Stimulated activated CD4-positive, alpha-beta T cell treated with anti-CD3 and anti-CD28 coated beads, Interleukin-15, amount 100 ng/mL, for 1 hour (primary cell): ENCODE measurements at places on chromosomes 1 and 21.

DNA sequence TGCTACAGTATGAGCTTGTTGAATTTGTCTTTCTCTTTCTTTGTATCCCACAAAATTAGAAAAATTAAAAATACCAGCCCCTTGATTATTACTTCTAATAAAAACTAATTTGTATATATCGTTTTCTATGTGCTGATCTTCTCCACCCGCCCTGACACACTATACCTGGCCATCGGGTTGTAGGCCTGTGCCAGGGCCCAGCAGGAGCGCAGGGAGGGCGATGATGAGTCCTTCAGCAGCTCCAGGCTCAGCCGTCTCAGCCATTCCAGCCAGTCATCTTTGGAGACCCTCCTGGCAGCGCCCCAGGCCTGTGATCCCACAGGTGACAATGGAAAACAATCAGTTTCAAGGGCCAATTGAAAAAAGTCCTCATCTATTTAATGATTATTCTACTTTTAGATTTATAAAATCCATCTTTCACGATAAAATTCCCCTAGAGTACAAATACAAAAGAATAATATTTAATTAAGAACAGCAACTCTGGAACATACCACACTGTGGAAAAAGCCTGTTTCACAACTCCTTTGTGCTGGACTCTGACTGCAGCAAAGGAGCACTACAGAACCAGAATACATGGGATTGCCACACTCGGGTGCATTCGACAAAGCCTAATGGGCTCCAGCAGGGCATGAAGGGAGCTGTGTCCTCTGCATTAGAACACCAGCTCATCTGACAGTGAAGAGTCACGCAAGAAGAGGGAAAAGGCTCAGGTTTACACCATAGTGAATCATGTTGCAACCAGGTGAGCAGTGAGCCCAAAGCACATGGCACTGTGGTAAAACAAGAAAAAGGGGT is 15.4 kb downstream of the ANGPTL7 start:
- DNase-seq, result no peak

DNA sequence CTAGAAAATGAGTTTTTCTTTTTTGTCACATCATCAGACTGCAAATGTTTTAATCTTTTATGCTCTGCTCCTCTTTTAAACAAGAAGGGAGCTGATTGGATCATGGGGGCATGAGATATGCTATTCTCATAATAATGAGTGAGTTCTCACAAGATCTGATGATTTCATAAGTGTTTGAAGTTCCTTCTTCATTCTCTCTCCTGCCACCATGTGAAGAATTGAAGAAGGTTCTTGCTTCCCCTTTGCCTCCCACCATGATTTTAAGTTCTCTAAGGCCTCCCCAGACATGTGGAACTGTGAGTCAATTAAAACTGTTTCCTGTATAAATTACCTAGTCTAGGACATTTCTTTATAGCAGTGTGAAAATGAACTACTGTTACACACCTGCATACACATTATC is 218.2 kb downstream of the NRIP1 start:
- no peak for DNase-seq

DNA sequence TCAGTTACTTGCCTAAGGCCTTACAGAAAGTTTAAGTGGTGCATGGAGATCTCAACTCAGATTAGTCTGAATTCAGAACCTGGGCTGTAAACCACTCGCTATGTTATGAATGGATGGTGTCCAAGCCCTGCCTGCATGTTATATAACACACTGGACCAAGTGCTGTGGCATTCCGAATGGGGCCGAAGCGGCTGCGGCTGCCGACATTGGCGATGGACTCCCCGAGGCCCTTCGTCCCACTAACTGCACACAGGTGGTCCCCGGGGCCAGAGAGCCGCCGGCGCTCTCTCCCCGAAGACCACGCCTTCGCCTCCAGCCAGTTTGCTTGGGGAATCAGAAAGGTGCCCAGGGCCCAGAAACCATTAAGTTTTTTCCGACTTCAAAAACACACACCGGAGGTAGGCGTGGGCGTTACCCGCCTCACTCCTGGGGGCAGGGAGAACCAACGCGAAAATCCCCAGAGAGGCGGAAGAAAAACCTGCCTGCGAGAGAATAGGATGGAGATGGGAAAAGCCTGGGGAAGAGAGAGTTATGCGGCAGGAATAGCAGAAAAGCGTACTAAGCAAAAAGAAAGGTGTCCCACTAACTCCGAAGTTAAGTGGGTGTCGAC is 579 bp upstream of the TENT5C start:
- no peak for DNase-seq

DNA sequence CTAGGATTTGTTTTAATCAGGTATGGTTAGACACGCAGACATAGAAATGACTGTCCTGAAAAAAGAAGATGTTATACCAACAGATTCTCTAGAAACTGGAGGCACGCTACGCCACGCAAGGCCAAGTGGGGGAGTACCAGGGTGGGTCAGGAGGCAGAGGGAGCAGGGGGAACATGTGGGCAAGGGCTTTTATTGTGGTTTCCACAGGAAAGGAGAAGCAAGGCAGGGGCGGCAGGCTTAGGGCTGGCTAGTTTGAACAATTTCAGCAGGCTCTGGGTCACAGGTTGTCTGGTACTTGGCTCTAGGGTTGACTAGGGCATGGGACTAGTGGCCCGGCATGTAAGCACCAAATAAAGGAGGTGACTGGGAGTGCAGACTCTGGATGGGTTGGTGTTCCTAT is 7.2 kb downstream of the MTARC2 start:
- no peak for DNase-seq

- DNase-seq, result no peak
These were observed 6.2 kb downstream of the SIM2 start for GRCh38 chr21:36704958-36705678.

DNA sequence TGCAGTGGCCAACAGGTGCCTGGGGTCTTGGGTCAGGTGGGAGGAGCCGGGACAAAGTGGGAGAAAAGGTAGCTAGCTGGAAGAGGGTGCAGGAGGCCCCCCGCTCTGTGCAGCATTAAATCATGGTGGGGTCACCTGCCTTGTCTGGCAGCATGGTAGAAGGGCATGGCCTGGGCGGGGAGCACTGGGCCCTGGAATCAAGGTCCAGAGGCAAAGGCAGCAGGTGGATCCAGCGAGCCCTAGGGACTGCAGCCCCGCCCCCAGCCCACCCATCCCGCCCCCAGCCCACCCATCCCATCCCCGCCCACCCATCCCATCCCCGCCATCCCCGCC is 16.7 kb upstream of the TTLL10 start:
- DNase-seq, result no peak

GRCh38 chr1:155591770-155592169 is 18.2 kb upstream of the MSTO1 start:
- no peak for DNase-seq

GRCh38 chr21:36735201-36735515 is 36.2 kb downstream of the SIM2 start:
- DNase-seq, result no peak

GRCh38 chr21:34280959-34281358 is 82.8 kb upstream of the KCNE2 start:
- no peak for DNase-seq

DNA sequence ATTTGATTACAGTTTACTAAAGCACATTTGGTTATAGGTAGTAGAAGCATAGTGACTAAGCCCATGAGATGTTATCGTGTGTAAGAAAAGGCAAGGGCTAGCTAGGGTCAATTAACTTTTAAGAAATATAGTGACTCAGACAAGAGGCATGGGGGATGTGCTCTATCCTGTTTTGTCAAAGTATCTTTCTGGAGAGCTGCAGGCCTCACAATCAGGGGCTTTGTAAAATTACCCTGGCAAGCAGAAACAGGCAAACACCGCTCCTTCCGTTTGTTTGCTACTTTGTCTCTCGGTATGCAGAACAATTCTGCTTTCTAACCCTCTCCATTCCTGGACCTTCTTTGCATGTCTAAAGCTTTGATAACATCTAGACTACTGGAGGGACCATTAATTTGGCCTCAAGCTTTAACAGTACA is 26.1 kb upstream of the ZNF697 start:
- DNase-seq, result no peak

- no peak for DNase-seq
These were observed 19.0 kb upstream of the CD2 start for GRCh38 chr1:116735246-116735645.

DNA sequence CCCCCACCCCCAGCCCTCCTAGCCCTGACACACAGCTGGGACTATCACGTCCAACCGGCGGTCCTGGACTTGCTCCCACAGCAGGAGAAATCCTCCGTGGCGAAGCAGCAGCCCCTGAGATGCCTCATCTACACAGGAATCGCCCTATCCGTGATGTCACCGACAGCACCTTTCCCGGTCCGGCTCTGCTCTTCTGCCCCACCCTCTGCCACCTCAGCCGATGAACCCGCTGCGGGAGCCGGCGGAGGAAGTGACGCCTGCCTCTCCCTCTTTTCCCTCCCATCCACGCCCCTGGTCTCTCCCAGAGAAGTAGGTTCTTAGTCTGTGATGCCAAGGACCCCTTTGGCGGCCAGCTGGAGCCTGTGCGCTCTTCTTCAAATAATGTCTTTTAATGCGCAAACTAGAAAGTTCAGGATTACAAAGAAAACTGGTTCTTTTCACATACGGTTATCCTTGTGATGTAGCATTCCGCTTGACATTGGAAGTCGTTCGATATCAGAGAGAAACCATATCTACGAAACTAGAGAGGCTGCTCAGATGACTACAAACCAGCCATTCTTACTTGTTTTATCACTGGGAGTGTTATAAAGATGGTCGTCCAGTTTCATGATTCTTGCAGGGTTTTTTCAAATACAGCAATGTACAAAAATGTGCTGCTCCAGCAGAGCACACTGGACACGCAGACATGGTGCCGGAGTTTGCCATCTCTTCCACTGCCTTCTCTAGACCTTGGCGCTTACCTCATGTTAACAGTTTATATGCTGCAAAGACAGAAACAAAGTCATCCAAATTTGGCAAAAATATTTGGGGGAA is 120.3 kb downstream of the PPIAL4G start:
- DNase-seq, result peak; percentile 34

- no peak for DNase-seq
These were observed 368.0 kb downstream of the HHAT start for GRCh38 chr1:210696709-210697108.

GRCh38 chr1:165279882-165280281 is 76.6 kb downstream of the LMX1A start:
- DNase-seq, result no peak

DNA sequence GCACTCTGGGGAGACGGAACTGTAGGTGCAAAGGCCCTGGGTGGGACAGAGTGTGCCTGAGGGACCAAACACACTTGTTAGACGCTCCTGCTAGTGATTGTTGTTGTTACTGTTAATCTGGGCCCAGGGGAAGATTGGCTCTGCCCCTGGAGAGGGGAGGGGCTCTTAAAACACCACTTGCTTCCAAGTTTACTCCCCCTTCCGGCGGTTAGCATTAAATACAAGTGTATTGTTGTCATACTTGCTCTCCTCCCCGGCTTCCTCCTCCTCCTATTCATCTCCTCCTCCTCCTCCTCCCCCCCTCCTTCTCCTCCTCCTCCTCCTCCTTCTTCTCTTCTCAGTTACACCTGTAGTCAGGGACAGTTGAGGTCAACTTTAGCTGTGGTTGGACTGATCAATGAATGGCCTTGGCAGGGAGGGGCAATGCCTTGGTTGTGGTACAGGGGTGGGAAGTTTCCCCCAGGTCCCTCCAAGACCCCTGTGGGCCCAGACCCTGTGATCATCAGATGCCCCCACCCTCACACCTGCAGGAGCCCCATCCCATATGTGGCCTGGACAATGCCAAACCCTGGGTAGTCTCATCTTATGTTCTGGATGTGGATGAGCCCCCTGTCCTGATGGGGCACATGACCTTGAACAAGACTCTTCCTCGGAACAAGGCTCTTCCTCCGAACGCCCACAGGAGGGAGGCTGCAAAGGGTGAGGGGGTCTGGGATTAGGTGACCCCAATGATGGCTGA is 217.3 kb downstream of the PTPRU start:
- no peak for DNase-seq

DNA sequence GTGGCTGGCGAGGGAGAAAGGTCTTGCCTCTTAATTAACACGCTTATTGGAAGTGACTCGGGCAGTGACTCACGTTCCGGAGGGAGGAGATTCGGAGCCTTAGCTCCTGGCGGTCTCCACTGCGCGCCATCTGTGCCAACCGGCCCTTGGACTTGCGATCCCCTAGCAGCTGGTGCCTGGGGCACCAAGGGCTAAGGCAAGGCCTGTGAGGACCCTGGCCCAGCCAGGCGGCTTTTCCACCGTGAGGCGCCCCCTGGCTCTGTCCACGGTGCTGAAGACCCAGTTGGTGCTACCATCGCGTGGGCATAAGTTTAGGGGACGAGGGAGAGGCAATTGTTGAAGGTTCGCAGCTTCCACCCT is 1.3 kb upstream of the SYT6 start:
- no peak for DNase-seq

- no peak for DNase-seq
These were observed 8.6 kb upstream of the EPHA2 start for GRCh38 chr1:16164213-16165072.

GRCh38 chr1:22775478-22775877 is 64.8 kb downstream of the EPHB2 start:
- DNase-seq, result no peak

DNA sequence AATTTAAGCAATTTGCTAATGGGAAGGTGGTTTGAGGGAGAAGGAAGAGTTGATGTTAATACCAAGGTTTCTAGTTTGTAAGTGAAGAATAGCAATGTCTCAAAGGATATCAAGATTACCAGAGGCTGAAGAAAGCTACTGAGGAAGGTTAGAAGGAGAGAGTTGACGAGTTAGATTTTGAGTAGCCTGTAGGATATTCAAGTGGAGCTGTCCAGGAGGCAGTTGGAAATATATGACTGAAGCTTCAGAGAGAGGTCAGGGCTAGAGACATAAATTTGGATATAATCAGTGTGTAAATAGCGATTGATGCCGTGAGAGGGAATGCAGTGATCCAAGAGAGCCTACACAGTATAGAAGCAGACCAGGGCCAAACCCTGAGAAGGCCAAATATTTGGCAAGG is 48.4 kb downstream of the PBX1 start:
- no peak for DNase-seq

DNA sequence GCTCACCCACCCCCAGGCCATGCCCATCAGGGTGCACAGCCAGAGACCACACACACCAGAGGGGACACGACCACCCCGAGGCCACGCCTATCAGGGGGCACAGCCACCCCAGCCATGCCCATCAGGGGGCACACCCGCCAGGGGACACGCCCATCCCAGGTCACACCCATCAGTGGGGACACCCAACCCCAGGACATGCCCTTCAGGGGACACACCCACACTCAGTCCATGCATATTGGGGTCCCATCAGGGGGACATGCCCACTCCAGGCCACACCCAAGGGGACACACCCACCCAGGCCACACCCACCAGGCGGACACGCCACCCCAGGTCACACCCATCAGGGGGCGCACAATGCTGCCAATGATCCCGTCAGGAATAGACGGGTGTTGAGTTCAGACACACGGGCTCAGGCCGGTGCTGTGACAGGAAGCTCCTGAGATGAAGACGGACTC is 20.7 kb downstream of the MCM3AP start:
- DNase-seq, result no peak
